Glomerular endothelial cell (primary cell): ENCODE measurements at places on chromosomes 7 and 10.

- no peak for DNase-seq
Measured at GRCh38 chr7:370775-371118, 80.8 kb downstream of the FOXL3 start.

DNA sequence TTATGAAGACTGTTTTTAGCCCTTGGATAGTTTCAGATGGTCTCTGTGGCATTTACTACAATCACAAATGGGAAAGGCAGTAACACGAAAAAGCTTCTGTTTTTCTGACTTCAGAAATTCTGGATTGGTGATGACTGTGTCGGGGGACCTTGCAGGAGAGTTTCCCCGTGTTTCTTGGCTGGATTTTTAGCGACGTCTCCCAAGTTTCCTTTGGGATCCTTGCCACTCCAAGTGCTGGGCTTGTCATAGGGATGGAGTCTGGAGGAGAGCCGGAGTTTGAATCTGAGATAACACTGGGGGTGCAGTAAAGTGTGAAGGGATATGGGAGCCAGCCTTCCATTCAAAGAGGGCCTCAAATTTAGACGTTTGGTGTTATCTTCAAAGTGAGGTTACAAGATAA is 179.0 kb downstream of the SNX10 start:
- no peak for DNase-seq

GRCh38 chr10:600876-601659 is 88.4 kb downstream of the DIP2C start:
- no peak for DNase-seq

- DNase-seq: no peak
Measured at GRCh38 chr7:14606101-14606500, 296.4 kb downstream of the DGKB start.

DNA sequence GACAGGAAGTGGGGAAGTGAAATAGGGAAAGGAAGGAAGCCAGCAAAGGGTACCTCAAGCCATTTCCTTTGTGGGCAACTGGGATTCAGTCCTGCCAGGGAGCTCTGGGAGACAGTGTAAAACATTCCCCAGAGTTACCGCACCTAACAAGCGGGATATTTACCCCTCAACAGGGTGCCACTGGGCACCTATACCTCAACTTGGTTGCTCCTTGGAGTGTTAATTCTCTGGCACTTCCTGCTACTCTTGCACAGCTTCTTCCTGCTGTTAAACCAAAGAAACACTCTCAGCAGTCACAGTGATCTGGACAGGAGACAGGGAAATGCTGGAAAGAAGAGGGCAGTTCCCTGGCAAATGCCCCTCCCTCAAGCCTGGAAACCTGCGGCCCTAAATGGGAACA is 151.3 kb downstream of the REEP3 start:
- no peak for DNase-seq

DNA sequence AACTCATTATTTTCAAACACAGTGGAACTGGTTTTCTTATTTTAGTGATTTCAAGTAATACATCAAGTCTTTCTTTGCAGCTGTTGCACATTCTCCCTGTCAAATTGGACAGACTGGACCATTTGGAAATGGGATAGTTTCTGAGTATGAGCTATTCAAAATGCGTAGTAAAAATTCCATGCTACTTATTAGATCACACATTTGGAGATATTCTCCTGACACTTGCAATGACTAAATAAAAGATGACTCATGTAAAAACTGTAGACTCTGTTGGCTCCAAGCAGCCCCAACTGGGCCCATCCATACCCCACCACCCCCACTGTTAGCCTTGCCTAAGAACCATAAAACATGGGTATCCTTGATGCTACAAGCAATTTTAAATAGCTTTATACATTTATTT is 25.9 kb upstream of the BICC1 start:
- DNase-seq: no peak

- DNase-seq: no peak
Measured at GRCh38 chr10:27637601-27638000, 108.0 kb downstream of the MKX start.
